ENCODE measurements at places on chromosomes 11 and 22. TPM values are rescaled to one million over a fixed set of nuclear protein-coding genes. Genes with fewer than 3 reads are reported as not detected.

DNA sequence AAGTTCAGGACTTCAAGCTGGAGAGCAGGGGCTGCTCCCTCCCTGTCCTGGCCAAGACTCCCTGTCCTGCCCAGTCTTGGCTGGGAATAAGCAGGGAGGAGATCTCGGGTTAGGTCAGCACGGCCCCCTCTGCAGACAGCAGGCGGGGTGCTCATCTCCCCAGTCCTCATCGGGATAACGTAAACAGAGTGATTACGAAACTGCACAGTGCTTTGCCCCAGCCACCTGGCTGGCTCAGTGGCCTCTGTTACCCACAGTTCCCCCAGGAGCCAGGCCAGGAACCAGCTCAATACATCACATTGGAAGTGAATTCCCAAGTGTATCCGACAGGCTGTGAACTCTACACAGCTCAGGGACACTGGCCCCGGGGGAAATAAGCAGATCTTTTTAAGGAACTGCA lies 42.7 kb upstream of the KCNJ11 start:
- DNase-seq, result no peak

- DNase-seq, result no peak
Measured at GRCh38 chr11:6695377-6695776, 12.2 kb upstream of the MRPL17 start.

DNA sequence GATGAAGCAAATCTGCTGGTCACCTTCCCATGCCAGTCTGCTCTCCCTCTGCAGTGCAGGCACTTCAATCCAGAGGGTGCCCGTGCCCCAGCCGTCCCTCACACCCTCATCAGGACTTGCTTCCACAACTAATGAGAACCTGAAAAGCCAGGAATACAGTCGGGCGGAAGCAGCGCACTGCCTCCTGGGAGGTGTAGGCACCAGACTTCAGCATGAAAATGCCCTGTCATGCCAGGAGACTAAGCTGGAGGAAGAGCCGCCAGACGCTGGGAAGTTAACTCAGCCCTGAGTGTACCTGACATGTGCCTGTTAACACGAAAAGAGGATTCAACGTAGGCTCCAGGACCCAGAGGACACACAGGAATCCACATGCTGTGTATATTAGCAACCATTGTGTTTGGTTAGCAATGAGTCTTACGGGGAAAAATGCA lies 40.1 kb upstream of the FLI1 start:
- no peak for DNase-seq

DNA sequence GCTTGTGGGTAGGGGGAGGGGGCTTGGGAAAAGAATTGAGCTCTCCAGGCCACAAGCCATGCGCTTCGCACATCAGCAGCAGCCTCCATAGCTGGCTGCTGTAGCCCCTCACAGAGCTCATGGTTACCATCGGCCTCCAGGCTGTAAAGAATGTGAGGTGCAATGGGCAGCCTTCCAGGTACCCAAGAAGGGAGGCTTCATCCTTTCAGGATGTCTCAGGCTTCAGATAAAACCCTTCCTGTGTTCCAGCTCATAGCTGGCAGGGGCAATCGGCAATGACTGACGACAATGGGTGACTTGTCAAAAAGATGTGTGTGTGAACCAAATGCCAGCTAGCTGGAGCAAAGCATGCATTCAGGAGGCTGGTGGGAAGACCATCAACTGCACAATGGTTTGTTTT lies 102.0 kb downstream of the TIMP3 start:
- no peak for DNase-seq

- no peak for DNase-seq
Measured at GRCh38 chr11:126334659-126335462, 20.6 kb upstream of the ST3GAL4 start.

DNA sequence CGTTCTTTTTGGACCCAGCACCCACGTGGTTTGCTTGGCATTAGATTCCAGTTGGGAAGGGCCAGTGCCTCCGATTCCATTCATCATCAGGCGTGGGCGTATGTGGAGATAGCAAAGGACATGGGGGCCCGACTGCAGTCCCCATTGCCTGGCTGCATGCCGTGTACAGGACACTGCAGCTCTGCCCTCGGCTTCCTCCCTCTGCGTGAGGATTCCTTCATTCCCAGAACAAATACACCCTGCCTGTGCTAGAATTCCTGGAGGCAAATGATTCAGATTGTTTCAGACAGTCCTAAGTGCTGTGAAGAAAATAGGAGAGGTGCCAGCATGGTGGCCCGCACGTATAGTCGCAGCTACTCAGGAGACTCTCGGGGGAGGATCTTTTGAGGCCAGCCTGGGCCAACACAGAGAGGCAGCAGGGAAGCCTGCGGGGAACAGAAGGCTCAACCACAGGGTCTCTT lies 15.4 kb downstream of the DERL3 start:
- DNase-seq, result no peak

APOL5 gene
- not detected for total RNA-seq

OR51F1 gene
- total RNA-seq, result not detected
